ENCODE measurements at places on chromosomes 1 and 21.

GRCh38 chr1:208028526-208028925 lies 117.6 kb upstream of the CD34 start:
- DNase-seq = no peak

DNA sequence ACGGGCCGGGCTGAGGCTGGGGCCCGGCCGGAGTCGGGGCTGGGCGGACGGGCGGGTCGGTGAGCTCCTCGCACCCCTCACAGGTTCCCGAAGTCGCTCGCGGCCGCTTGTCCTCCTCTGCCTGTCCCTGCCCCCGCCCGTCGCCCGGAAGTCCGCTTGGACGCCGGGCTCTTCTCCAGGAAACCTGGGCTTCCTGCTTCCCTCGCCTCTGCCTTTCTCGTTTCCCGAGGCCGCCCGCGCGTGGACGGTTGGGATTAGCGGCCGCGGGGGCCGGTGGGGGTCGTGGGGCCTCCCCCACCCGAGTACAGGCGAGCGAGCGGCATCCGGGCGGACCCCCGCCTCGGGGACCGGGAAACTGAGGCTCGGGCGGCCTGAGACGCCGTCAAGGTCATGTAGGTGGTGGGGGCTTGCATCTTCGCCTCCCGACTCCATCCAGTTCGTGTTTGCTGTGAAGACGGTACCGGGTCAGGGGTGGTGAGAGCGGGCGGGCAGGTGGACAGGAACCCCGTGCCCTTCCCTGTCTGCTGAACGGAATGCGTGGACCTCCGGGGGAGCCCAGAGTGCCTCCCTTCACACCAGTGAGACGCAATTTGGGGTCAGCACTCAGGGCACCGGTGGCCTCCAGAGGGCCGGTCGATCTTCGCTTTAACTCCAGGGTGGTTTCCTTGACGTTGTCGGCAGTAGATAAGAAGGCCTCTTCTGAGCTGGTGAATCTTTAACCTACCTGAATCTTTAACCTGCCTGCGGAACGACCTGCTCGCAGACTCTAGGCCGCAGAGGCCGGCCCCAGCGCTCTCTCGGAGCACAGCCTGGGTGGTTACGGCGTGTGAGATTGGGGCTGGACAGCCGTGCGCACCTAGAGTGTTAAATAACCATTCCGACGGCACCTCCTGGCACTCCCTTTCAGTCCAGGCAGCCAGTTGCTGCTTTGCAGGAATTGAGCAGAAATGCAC lies 686 bp downstream of the ARF1 start:
- no peak for DNase-seq

GRCh38 chr1:112803906-112804762 lies 89.0 kb upstream of the PPM1J start:
- peak; percentile 53 for DNase-seq

- DNase-seq = no peak
These were observed 77.0 kb upstream of the TLR5 start for GRCh38 chr1:223219846-223220610.

DNA sequence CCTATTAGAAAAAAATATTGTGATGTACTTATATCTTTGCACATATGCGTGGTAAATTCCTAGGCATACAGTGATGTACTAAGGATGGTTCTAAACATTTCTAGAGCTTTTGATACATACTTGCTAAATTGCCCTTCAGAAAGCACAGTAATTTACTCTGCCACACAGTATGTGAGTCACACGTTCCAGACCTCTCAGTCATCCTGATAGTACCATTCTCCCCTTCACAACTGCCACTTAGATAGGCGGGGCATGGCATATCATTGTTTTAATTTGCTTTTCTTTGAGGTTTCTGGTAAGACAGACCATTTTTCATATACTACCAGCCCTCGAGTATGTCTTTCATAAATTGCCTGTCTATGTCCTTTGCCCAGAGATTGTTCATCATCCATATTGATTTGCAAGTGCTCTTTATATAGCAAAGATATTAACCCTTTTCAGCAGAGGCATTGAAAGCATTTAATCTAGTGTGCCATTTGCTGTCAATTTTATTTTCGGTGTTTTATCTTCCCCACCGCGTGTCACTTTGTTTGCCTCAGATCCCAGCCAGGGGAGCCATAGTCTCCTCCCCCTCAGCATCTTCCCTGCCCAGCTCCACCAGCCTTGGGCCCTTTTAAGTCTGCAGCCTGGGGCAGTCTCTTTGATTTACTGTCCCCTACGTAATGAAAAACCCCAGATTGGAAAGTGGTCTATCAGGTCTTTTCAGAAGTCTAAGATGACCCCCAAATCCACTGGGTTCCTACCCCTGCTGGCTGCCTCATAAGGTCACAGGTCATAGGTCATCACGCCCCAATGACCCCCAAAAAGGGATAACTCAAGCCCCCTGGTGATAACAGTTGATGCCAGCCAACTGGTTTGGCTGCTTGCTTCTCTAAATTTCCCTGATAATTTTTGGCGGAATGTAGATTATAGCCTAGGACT lies 11.8 kb upstream of the PAX7 start:
- DNase-seq = no peak

DNA sequence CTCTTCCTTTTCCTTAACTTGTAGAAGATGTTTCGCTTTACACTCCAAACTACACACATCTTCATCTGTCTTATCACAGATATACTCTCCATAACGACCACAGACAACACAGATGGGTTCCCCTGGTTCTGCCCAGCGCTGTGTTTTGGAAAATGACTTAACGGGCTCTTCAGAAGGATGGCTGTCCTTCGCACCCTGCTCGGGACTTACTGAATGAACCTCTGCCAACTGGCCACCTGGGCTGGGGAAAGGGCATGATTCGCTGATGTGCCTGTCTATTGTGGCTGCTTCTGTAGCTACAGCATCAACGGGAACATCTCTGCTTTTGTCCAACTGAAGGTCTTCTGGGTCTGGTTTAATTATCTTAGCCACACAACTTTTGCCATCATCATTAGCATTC lies 3.4 kb downstream of the DDX59 start:
- DNase-seq = no peak

GRCh38 chr1:19457607-19458006 lies 27.7 kb downstream of the CAPZB start:
- no peak for DNase-seq

GRCh38 chr1:160575112-160575664 lies 4.1 kb downstream of the CD84 start:
- no peak for DNase-seq

DNA sequence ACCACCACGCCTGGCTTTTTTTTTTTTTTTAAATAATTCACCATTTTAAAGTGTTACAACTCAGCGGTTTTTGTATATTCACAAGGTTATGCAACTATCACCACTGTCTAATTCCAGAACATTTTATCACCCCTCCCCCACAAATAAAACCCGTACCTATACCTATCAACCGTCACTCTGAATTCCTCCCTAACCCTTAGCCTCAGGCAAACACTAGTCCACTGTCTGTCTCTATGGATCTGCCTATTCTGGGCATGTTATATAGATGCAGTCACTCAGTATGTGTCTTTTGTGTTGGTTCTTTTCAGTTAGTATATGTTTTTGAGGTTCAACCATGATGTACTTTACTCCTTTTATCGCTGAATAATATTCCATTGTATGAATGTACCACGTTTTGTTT lies 19.3 kb upstream of the GRHL3 start:
- DNase-seq = no peak

DNA sequence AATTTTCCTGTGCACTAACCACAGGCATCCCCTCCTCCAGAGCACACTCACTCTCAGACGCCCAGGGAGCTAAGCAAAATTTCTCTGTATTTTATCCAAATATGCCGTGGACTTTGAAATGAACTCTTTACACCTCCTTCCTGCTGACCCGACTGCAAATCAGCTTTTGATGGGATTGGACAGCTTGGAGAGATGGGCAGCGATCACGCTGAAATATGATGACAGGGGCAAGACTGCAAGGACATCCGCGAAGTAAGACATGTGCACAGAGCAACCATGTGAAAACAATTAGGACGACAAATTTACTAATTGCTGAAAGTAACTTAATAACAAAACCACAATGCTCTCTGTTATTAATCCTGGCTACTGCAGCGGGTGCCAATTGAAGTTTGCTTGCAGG lies 64.6 kb upstream of the CLDN14 start:
- DNase-seq = no peak
